ENCODE measurements at places on chromosomes 4 and X.

DNA sequence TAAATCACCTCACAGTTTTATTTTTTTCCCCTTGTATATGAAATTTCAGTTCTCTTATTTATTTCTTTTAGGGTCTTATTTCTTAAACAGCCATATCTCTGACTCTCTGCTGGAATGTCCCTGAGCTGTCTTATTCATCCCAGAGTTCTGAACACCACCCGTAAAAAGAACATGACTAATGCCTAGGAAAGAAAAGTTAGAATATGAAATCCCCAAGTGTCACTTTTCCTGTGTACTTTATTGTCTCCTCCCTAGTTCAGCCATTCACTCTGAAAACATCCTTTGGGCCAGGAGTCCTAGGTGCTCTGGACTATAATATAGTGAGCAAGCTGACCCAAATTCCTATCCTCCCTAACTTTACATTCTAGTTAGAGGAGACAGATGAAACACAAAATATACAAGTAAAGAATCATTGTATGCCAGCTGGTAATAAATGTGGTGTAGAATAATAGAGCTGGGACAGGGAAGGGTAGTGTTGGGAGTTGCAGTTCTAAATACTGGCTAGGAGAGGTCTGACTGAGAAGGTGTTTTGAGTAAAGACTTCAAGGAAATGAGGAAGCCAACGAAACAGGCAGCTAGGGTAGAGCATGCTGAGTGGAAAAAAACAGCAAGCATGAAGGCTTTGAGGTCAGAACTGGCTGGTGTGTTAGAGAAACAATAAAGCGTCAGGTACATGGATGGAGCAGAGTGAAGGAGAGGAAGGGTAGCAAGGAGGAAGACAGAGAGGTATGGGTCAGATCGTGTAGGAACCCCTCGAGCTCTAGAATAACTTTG is 40.6 kb upstream of the FTHL17 start:
- no peak for DNase-seq

GRCh38 chr4:83535520-83536361 is at the start of gene GPAT3:
Gene GPAT3 (plus strand): TSS chr4:83536108. CDS start chr4:83536623, 515 bp downstream.
- DNase-seq = peak; percentile 53

DNA sequence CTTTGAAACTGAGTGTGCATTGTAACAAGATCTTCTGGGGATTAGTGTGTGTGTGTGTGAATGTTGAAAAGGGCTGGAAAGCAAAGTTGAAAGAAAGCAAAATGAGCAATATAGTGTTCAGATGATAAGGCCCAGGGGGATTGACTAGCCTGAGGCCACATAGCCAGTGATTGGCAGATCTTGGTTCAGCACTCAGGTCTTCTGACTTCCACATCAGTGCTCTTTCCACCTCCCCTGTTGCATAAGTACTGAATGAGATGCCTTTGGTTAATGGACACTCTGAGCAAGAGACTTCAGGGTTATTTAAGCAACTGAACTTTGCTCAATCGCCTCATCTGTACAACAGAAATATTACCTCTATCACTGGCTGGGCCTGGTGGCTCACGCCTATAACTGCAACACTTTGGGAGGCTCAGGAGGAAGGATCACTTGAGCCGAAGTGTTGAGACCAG is 120.4 kb downstream of the TMEM164 start:
- no peak for DNase-seq

- DNase-seq = no peak
These were observed 968.2 kb downstream of the STIM2 start for GRCh38 chr4:27828843-27829242.

DNA sequence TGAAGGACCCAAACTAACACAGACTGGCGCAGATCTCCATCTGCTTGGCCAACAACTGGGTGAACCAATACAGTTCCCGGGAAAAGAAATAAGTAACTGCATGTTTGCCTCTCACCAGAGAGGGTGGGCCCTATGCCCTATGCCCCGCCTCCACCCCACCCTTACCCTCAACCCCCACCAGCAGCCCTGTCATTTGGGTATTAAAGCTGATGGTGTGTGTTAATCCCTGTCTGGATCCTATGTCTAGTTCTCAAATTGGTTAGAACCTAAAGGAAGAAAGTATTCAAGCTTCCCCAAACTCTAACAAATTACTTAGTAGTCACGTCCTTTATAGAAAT is 19.0 kb downstream of the SMPX start:
- DNase-seq = no peak

- DNase-seq = no peak
These were observed 38.7 kb upstream of the HELT start for GRCh38 chr4:184979461-184980124.

GRCh38 chr4:93334003-93334402 is 494.6 kb upstream of the ATOH1 start:
- no peak for DNase-seq

- no peak for DNase-seq
These were observed 104.2 kb downstream of the TMEM131L start for GRCh38 chr4:153570228-153570973.

- no peak for DNase-seq
These were observed 12.7 kb downstream of the ART3 start for GRCh38 chr4:76087007-76087769.

DNA sequence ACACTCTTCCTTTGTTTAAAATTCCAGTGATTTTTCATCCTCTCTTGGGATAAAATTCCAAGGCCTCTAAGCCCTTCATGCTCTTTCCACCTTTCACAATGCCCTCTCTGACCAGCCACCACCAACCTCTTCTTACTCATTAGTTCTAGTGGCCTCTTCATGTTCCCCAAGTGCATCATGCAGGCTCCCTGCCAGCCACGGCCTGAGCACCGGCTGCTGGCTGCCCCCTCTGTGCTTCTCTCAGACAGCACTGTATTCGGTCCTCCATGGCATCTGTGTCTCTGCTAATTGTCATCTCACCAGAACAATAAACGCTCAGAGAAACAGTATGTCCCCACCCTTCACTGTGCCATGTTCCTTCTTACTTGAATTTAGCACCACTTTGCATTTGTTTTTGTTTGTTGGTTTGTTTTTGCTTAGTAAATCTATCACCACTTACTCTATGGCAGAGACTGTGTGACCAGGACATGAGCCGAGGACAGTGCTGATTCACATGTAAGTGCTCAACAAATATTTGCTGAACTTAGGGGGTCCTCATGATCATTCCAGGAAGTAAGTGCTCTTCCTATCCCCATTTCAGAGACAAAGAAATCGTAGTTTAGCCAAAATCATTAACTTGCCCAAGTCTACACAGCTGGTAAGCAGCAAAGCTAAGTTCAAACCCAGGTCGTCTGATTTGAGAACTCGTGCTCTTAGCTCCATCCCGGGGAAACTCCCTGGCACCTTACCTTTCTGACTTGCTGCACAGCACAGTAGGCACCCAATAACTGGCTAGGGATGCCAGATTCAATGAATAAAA is 77.1 kb upstream of the UCP1 start:
- no peak for DNase-seq

GRCh38 chrX:152917656-152918579 is 20.1 kb downstream of the ZNF185 start:
- no peak for DNase-seq

DNA sequence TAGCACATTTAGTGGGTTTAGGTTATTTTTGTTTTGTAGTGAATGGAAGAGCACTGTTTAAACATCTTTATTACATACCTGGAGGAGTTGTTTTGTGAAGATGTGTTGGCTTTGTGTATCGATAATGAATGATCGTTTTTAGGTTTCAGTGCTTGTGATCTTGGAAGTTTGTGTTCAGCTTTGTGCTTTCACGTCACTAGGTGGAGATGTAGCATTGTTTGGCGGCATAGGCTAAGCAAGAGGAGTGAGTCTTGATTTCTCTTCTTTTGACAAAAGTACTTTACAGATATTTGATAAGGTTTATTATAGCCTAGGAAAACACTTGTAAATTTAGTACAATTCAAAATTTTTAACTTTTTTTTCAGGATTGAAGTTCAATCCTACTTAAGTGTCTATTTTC is 50.4 kb downstream of the PDK3 start:
- DNase-seq = no peak

GRCh38 chr4:88411491-88412096 is 32.9 kb downstream of the HERC6 start:
- DNase-seq = no peak

Data from effector CD4-positive, alpha-beta T cell (primary cell).